ENCODE measurements at places on chromosomes 3 and 15.

DNA sequence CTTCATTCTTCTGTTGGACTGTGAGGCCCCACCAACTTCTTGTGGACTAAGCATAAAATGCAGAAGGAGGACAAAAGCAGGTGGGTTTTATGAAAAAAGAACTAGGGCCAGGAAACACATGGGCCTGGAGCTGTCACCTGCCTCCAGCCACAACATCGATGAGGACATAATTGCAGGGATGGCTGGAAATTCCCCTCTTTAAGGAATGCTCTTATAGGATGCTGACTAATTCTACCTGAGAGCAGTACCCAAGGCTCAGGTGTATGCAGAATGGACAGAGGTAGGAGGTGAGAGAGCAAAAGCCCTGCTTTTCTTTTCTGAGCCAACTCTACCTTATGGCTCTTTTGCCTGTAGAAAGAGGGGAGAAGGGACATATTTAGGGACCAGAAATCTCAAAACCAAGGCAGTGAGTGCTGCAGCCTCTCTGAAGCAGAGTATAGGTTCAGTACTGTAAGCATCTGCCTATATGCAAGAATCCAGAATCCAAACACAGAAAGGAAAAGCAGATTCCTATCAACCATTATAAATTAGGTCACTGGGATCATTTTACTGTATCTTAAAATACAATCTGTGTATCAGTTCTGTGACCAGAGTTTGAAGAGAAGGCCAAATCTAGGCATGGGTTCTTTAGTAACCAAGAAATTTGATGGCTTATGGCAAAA is 205.3 kb upstream of the WNT5A start:
- DNase-seq: no peak

- DNase-seq: no peak
Observed at GRCh38 chr3:58058361-58059263, 50.4 kb downstream of the FLNB start.

DNA sequence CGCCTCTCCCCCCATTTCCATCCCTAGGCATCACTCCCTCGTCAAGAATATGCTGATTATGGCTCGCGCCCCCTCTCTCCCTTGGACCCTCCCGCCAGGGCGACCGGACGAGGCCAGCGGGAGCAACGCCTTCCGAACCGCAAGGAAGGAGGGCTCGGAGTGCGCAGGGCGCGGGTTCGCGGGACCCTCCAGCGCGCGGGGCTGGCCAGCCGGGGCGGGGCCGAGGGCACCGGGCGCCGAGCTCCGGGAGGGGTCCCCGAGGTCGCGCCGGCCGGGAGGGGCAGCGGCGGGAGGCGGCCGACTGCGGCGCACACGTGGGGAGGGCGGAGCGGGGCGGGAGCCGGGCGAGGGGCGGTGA is 483 bp downstream of the EHD4 start:
- DNase-seq: no peak

- DNase-seq: no peak
Observed at GRCh38 chr15:61639491-61639890, 410.4 kb upstream of the RORA start.

- DNase-seq: no peak
Observed at GRCh38 chr15:83592370-83593040, 61.4 kb upstream of the ADAMTSL3 start.

DNA sequence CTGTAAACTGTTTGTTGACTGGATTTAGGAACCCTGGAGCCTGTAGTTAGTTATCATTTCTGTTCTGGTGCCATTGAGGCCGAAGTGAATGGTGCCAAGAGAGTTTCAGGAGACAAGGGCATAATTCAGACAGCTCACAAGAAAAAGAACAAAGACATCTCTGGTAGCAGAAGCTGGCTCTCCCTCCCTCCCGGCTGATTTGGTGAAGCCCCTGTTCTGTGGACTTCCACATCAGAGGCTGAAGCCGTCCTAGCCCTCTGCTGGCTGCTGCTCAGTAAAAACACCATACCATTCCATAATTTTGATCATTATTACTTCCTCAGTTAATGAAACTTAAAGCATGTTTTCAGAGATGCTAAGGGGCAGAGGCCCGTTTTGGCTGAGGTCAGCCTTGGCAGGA is 381.2 kb upstream of the WNT5A start:
- no peak for DNase-seq

- no peak for DNase-seq
Observed at GRCh38 chr3:15420871-15421270, 6.5 kb downstream of the METTL6 start.

DNA sequence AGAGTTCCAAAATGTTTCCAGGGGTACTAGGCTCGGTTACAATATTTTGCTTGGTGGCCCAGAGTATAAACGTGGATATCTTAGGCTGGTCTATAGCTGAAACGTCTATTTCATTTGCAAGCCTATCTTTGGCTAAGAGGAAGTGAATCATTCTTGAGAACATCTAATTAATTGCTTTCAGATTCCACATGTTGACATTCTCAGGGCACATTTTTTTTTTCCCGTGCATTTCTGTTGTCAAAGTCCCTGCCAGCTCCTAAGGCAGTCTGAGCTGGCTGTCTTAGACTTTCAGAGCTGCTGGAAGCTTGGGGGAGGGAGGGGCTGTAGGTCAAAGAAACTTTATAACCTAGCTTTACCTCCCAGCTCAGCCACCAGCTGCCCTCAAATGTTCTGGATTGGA is 23.2 kb upstream of the LAMP3 start:
- no peak for DNase-seq

DNA sequence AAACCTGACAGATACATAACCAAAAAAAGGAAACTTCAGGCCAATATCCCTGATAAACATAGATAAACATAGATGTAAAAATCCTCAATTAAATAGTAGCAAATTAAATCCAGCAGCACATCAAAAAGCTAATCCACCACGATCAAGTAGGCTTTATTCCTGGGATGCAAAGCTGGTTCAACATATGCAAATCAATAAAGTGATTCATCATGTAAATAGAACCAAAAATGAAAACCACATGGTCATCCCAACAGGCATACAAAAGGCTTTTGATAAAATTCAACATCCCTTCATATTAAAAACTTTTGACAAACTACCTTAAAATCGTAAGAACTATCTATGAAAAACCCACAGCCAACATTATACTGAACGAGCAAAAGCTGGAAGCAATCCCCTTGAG is 882.2 kb downstream of the NTRK3 start:
- DNase-seq: no peak

DNA sequence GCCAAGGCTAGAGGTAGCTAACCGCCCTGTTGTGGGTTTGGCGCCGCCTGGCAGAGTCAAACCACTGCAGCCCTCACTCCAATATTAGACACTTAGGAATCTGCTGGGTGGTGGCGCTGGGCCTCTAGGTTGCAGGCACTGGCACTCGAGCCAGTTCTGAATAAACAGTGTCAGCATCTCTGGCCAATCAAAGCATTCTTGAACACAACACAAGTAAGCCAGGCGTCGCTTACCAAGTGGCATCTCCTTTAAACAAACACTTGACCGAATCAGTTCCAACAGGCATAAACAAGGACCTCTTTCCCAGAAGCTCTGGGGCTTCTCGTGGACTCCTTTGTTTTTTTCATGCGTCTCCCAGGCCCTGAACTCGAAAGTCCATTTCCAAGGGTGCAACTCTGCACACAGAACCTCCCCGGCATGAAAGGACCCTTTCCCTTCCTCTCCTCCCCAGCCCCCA is 82.3 kb downstream of the LRIG1 start:
- no peak for DNase-seq

- DNase-seq: no peak
Observed at GRCh38 chr3:27675287-27675686, 46.8 kb downstream of the EOMES start.
